Esophagus squamous epithelium (tissue), 5 donors: ENCODE measurements at places on chromosomes 2 and 18.

DNA sequence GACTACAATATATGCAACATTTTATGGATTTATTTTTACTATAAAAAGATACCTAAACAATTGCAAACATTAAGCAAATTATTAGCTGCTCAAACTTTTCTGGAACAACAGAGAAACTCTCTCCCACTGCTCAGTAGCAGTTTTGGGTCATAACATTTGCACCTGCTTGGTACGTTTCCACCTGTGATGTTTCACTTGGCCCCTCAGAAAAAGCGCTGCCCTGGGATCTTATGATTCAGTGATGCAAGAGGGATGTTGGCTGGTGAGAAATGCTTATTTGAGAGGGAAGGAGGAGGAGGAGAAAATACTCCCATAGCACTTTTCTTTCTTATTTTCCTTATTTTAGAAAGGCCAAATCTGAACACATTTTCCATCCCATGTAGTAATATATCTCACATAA, 9.2 kb downstream of the IRS1 start:
- no peak for DNase-seq

- DNase-seq, result no peak
Observed at GRCh38 chr18:31741097-31741735, 19.5 kb downstream of the SLC25A52 start.

- no peak for DNase-seq
Observed at GRCh38 chr2:173644146-173644545, 289.5 kb downstream of the CDCA7 start.

GRCh38 chr2:98727369-98728087, 3.4 kb downstream of the MGAT4A start:
- no peak for DNase-seq

- no peak for DNase-seq
Observed at GRCh38 chr2:189347540-189347939, 93.7 kb upstream of the WDR75 start.

GRCh38 chr2:106982350-106982749, 96.4 kb upstream of the ST6GAL2 start:
- no peak for DNase-seq

GRCh38 chr18:25164848-25165811, 186.8 kb downstream of the ZNF521 start:
- no peak for DNase-seq

DNA sequence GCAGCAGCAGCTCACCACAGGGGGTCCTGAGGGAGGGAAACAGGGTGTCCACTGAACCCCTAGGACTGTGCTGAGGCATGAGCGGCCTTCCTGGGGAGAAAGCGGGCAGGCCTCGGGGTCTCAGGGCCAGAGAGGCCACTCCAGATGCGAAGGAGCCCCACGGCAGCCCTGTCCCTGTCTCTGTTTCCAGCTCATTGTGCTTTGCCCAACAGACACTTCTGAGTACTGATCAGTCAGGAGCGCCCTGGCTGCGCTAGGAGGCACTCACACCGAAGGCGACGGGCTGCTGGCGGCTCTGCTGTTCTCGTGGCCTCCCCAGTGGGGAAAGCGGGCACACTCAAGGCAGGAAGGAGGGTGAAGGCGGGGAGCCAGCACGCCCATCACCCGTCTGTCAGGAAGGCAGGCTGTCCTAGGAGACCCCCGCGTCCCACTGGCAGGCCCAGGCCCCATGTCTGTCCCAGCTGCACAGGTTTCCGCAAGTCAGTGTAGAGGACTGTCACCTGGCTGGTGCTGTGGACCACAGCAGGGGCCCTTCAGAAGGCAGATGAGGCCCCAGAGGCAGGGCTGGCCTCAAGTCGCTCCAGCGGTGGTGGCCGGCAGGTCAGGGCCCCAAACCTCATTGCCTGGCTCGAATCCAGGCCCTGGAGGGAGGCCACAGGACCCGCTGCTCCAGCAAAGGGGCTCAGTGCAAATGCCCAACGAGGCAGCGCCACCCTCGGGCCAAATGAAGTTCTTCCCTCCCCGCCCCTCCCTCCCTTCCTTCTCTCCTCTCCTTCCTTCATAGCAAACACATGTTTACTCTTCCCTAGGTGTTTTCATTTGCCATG, 6.8 kb downstream of the ESPNL start:
- DNase-seq, result no peak

DNA sequence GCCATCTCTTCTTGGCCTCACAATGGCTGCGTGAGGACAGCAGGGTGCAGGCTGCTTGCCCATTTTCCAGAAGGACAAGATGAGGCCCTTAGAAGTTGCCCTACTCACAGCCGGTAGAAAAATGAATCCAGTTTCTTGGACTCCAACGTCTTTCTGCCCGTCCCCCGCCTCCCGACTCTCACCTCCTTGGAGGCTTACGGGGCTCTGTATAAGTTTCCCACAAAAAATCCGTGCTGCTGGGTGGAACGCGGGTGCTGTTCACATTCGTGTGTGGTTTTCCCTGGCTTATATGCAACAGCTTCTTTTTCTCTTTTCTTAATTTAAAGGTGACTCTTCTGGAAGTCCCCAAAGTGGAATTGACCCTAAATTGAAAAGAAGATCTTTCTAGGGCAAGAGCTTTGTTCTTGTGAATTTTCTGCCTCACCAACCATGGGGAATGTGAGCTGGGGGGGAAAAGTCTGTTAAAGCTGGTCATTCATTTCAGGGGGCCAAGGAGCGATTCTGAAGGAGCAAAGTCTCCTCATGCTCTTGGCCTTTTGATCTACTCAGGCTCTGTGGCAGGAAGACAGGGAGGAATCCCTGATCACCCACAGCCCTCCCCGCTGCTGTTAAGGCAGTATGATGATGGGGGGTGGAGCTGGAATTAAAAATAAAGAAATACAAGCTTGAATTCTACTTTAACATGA, 51.3 kb downstream of the DDX1 start:
- DNase-seq, result no peak

DNA sequence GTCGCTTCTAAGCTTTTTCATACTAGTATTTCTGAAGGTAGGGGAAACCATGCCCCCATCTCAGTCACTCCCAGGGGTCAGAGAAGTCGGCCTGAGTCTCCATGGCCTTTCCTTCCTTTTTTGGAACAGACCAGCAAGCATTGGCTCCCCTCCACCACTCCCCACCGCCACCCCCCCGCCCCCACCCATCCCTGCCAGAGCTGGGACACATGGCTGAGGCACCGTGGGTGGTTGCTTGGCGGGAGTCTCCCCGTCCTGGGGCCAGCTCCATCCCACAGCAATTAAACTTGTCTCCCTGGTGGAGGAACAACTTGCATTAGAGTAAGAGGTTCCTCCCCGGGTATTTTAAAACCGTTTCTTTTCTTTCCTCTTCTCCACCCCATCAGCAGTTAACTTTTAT, 100.8 kb upstream of the TFPI start:
- DNase-seq, result no peak

DNA sequence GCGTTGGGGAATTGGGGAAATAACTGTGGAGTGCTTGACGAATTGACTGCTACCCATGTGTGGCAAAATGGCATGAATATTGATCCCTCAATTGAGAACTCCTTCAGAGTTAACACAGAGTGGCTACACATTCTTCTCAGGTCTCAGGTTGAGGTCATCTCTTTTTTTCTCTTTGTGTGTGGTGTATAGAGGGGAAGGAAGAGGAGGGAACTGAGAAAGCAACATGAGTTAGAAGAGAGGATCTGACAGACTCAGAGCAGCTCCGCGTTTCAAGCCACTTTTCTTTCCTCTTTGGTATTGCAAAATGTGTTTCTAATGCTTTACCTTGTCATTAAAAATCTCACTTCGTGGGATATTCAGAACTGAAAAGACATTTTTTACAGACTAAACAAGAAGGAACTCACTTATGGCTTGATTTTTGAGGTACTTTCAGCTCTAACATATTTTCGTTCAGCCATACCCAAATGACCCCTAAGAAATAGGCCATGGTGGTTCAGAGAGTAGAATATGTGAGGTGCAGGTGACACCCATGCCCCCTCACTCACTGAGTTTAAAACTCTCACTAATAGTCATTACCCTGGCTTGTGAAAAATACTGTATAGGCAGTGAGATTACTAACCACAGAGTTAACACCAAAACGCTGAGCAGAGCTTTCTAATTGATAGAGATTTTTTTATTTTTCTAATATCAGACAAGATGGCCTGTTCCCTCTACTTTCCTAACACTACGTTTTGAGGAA, 22.5 kb downstream of the STAT4 start:
- DNase-seq, result no peak

DNA sequence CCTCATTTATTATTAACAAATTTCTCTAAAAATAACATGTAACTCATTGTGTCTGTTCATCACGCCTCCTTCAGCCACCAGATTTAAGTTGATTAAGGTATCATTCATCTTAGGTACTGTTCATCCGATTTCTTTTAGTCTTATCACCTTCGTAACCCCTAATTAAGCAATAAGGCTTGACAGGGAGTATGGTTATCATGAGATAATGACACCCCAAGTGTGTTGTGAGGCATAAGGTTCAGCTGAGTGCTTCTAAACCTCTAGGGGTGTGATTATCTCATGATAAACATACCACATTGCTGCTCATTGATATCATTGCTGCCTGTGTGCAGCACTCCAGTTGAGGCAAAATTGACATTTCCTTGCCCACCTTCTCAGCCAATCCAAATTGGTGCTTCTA, 158.9 kb upstream of the BOD1L2 start:
- DNase-seq, result no peak

GRCh38 chr18:22711192-22711685, 221.9 kb upstream of the RBBP8 start:
- no peak for DNase-seq

DNA sequence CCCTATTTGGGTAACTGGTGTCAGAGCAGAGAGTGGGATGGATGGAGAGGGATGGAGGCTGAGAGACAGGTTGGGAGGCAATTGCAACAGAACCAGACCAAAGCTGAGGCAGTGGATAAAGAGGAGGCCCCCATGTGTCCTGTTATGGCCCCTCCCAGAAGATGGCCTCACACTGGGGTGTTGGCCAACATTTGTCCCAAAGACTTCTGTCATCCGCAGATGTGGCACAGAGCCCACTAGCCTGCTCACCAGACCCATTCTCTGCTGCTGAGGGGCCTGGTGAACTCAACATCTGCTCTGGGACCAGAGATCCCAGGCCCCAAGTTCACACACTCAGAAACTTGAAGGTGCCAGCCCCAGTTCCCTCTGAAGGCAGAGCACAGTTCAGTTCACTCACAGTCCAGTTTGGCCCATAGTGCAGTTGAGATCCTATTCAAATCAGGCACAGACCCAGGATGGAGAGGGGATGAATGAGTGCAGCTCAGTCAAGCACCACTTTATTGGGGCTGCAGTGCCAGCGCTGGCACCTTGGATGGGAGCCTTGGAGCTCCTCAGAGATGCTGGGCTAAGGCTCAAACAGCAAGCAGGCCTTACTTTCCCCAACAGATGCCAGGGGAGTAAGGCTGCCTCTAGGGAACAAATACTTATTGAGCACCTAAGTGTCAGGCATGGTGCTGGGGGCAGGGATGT, 189.2 kb downstream of the ZBTB7C start:
- no peak for DNase-seq

GRCh38 chr2:44178950-44179349, 10.3 kb downstream of the PPM1B start:
- DNase-seq, result no peak

GRCh38 chr2:66233981-66234380, 200.9 kb upstream of the MEIS1 start:
- DNase-seq, result no peak

DNA sequence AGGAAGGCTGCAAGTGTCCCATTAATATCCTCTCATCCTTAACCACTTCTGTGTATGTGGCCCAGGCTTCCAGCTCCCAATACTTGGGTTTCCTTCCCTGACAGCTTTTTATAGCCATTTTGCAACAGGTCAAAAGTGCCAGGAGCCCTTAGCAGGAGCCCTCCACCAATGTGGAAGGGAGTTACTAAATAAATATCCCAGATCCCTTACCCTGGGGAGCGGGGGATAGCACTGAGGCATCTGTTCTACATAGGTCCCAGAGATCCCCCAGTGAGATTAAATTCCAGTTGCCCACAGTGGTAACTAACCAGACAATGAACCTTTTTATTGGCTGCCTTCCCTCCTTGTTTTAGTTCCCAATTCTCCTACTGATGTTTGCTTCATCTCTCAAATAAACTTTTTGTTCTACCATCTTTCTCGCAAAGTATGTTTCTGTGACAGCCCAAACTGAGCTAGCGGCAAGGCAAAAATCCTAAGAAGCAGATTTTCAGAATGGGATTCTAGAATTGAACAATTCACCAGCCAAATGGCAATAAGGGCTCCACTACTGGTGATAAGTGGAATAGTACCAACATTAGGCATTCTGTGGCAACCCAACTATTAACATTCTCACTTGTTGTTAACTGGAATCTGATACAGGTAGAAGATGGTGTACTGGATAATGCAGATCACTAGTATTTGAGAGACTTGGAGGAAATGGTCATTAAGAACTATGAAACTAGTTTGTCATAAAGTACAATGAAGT, 83.9 kb upstream of the MAPRE2 start:
- DNase-seq, result no peak

DNA sequence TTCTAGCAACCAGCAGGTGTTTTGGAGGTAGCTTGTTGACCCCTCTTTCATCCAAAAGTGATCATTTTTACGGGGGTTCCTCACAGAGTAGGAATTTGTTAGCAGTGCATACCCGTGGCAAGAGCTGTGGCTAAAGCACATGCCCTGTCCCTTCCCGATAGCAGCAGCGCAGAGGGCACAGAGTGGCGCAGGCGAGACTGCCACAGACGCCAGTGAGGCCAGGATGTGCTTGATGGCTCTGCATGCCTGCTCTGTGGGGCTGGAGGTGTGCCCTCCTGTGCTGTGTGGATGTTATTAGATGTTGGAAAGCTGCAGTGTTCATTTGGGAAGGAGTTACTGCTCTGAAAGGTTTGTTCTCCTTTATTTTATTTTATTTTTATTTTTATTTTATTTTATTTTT, 153.6 kb downstream of the FAM210A start:
- DNase-seq, result no peak

DNA sequence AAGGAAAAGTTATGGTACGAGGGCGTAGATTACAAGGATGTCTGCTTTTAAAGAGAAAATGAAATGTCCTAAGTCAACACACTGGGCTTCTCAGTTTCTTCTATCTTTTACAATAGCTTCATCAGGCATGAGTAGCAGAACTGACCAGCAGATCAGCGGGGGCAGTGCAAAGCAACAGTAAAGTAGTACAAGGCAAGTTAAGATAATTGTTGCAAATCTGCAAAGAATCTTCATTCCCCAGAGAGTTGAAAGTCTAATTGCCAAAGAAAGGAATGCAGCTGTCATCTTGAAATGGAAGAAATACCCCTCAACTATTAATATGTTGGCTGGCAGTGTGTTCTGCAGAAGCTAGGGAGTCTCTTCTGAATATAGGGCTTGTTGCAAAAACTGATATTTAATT, 60.2 kb upstream of the SLC39A10 start:
- DNase-seq, result no peak

DNA sequence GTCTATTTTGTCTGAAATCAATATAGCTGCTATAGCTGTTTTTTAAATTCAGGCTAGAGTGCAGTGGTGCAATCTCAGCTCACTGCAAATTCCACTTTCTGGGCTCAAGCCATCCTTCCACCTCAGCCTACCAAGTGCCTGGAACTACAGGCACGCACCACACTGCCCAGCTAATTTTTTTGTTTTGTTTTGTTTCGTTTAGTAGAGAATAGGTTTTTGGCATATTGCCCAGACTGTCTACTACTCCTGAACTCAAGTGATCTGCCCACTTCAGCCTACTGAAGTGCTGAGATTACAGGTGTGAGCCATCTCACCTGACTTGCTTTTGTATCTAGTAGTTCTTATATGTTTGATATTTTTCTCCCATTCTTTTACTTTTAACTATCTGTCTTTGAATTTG, 259.7 kb downstream of the CDH19 start:
- DNase-seq, result no peak
